ENCODE measurements at places on chromosomes 7 and 10. TPM values are rescaled to one million over a fixed set of nuclear protein-coding genes. Genes with fewer than 3 reads are reported as not detected.

DNA sequence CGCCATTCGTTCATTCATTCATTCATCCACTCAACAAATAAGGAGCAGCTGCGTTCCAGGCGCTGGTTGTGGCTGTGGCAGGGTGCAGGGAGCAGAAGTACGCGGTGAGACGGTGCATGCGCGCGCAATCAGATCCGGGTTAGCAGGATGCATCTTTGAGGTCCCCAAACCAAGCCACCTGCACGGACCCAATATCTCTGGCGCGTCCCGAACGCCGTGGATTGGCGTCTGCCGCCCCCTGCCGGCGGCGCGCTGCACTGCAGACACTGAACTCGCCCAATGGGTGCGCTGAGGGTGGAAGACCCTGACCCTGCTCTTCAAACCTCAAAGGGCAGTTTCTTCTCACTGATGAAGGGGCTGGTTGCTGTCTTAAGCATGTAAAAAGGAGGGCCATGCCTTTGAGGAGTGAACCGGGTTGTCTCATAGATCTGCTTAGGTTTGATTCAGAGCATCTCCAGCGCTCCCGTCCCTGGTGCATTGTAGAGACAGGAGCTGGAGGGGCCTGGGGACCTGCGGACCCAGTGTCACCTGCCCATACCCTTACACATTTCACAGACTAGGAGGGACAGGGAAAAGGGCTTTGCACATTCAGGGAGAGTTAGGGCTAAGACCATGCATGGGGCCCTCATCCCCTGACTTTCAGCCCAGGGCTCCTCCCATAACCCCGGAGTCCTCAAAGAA is 102.5 kb downstream of the RAMP3 start:
- DNase-seq: peak; percentile 78

DNA sequence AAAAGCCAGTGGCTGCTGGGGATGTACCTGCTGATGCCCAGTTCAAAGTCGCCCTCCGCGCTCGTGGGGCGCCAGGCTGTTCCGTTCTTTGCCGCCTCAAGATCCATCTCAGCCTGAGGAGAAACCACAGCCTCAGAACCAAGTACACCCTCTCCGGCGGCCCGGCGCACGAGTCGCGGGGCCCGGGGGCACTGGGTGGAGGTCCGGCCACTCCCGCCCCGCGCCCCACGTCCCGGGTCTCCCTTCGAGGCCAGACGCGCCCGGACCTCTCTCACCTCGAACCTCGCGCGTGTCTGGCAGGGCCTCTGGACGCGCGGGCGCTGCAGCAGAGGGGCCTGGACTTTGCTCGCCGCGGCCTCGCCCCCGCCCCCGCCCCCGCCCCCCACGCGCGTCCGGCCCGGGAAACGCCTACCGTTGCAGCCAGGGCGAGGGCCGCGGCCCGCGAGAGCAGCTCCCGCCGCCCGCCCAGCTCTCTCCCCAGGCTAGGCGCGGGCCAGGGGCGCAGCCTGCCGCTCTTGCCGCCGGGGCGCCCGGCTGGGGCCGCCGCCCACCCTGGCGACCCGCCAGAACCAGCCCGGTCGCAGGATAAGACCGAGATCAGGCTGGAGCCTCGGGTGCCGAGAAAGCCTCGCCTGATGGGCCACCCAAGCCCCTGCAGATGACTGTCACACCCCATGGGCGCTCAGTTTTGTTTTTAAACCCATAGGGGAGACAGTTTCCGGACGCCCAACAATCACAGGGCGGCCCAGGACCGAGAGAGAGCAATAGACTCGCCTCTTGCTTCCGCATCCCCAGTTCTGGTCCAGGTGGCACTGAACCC is at the start of gene ABCB4:
Gene ABCB4 (minus strand): TSS at position 322 of the 820 bp plus-strand sequence. CDS start 215 bp downstream, at position 107.
- peak; percentile 16 for DNase-seq

- no peak for DNase-seq
Observed at GRCh38 chr10:73791871-73792400, 6.5 kb downstream of the ZSWIM8 start.

DNA sequence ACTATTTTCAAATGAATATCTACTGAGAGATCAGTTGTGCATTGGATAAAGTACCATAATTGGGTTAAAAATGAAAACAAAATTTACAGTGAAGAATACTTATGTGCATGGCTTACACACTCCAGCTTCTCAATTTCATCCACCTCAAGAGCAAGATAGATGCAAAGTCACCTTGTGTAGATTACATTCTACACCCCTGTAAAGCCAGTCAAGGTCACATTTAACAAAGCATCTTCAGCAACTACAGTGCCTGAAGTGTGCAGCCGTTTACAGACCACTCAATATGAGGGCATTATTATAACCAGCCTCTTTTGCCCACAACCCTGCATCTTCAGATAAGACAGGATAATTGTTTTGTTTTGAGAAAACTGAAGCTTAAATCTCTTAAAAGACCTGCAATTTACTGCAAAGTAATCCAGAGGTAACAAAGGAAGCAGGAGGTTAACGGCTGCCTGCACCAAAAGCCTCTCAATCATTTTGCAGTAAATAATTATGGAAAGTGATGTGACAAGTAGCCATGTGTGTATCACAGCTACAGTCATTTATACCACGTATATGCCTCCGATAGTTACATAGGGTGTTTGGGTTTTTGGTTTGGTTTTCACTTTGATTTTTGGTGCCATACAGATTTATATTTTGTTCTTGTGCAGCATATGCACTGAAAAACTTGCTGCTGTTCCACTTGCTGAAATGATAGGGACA is 4.9 kb downstream of the PURB start:
- no peak for DNase-seq

DNA sequence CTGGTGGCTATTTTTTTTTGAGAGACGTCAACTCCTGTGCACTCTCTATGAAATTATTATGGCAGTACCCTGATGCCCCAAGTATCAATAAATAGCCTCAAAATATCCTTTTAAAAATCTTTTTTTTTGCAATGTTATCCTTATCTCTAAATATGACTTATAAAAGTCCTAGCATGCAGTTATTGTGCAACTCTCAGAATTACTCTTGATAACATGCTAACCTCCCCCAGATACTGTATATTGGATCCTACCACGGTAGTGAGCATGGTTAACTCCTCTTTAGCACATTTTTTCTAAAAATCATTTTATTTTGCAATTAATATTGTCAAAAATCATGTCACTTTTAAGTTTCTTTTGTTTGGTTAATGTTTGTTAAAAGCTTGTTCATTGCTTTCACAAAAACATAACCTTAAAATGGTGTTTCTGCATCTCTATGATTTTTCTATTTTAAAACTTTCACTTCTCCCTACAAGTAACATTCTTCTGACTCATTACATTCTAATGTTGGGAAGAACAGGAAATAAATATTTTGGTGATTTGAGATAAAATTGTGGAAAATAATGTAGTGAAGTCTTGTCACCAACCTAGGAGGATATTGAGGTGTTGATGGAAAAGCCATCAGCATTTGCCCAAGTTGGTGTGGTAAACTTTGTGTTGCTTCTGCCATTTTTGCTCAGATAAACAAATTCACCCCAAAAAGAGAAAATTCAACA is 42.1 kb upstream of the ADRA2A start:
- no peak for DNase-seq

GRCh38 chr10:3570131-3570729 is 214.8 kb downstream of the KLF6 start:
- no peak for DNase-seq

DNA sequence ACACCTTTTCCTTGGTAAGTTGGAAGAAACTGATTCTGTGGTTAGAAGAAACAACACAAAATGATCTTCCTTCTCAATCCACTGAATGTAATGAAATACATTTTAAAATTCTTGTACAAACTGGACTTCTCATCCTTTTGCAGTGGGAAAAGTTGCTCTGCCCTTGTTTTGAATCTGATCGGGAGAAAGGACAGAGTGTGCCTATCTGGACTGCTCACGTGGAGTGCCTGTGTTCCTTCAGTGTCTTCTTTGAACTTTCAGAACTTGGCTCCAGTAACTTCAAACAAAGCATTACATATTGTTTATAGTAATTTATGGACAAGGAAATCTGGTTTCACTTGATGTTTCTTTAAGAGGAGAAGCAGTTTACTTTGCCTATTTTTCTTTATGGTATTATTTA is 17.1 kb downstream of the SLC26A3 start:
- peak; percentile 83 for DNase-seq

The NUTM2A gene
- total RNA-seq: 6.1 TPM

The H2BK1 gene
- total RNA-seq: not detected

The BLVRA gene
- total RNA-seq: 20.2 TPM

The VSIR gene
- 54.6 TPM for total RNA-seq

The VTI1A gene
- total RNA-seq: 85.9 TPM
